ENCODE measurements at places on chromosomes 16 and 17.

GRCh38 chr17:7282752-7283321 is 1.3 kb downstream of the SLC2A4 start:
- DNase-seq, result no peak

- no peak for DNase-seq
Measured at GRCh38 chr16:66618588-66619375, 14.3 kb downstream of the CMTM3 start.

DNA sequence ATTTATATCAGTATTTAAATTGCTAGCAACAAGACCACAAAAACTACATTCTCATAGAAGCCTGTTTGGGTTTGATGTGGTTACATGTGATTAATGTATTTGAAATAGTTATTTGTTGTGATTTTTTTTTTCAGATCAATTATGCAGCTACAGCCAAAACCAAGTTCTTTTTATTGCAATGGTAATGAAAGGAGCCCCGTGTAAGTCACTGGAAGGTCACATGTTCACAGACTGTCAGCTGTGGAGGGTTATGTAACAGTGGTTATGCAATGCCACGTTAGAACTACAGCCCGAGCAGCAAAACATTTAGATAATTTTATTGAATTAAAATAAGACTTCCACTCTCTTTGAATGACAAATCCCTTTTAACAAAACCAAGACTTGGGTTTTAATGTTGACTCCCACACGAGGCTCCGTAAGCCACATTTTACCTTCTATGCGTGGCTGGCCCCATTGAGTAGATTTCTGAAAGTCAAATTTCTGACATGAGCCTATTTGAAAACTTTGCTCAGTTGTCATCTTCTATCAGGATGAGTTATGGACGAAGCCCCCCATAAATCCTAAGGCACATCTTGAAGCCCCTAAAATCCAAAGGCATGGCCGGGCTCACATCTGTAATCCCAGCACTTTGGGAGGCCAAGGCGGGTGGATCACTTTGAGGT is 41.8 kb upstream of the SEC14L1 start:
- DNase-seq, result no peak

DNA sequence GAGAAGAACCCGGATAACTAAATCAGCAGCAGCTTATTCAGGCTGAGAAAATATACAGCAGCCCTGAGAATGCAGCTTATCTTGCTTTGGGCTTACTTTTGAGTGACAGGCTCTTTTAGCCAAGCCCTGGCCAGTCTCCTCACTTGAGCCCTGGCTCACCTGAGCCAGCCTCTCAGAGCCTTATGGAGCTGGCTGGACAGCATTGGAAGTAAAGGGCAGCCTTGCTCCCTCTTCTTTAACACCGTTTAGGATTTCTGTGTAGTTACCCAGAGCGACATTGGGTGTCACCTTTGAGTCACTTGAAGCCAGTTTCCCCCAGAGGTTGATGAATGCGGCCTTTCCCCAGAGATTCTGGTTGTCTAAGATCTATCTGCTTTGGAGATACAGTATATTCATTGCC is 7.7 kb upstream of the NPIPB2 start:
- no peak for DNase-seq

DNA sequence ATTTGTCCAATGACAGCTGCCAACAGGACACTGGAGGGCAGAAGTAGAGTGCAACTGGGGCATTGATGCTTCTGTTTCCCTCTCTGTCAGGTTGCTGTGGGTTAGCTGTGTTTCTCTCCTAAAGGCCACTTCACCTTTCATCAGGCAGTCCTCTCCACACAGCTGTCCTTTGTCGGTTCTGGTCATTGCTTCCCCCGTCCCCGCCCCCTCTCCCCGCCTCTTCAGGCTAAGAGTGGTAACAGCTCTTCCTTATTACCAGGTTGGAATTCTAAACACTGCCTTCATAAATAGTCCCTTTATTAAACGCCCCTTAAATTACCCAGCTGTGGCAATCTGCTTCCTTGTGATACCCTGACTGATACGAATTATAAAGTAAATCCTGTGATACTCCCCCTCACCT is 31.8 kb upstream of the NSRP1 start:
- no peak for DNase-seq

GRCh38 chr17:64133546-64134215 is 3.7 kb upstream of the ERN1 start:
- DNase-seq, result no peak

- DNase-seq, result no peak
Measured at GRCh38 chr17:753418-753817, 1.4 kb upstream of the GEMIN4 start.

GRCh38 chr16:66695935-66696668 is 441 bp downstream of the CMTM4 start:
- no peak for DNase-seq

- no peak for DNase-seq
Measured at GRCh38 chr17:36001110-36001771, at the start of gene CCL15. Gene CCL15 (minus strand): TSS chr17:36001553. CDS start chr17:36001492, 61 bp downstream.

- DNase-seq, result no peak
Measured at GRCh38 chr16:58415003-58415402, 22.7 kb downstream of the GINS3 start.

- no peak for DNase-seq
Measured at GRCh38 chr16:62516001-62516400, 479.8 kb upstream of the CDH8 start.

- no peak for DNase-seq
Measured at GRCh38 chr17:28811651-28812090, 30.9 kb downstream of the FAM222B start.

DNA sequence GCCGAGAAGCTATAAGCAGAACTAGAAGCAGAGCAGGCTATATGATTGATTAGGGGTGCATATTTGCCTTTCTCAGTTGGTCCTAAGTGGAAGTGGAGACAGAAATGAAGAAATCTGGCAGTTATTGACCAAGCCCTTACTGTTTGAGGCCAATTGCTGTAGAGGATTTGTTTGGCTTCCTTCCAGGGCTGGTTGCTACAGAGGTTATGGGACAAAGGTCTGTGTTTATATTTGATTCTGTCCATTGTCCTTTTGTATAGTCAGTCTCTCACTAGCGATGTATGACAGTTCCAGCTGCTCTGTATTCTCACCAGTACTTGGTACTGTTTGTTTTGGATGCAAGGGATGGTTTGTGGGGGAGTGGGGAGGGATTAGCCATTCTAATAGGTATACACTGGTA is 7.3 kb upstream of the ALOX15 start:
- DNase-seq, result no peak

- DNase-seq, result no peak
Measured at GRCh38 chr16:88295671-88296436, 86.9 kb upstream of the ZNF469 start.

DNA sequence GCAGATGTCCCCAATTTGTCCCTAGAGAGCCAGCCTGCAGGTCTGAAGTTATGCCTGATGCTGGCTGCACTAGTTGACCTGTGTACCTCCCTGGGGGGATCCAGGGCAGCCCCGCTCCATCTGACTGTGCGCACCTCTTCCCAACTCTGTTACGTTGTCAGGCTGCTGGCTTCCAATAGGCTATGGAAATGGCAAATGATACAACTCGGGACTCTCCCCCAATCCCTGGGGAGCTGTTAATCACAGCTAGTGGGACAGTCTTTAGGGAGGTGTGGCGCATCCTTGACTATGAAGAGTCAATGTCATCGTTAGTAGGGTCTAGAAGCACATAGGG is 30.1 kb downstream of the GPRC5B start:
- DNase-seq, result no peak

DNA sequence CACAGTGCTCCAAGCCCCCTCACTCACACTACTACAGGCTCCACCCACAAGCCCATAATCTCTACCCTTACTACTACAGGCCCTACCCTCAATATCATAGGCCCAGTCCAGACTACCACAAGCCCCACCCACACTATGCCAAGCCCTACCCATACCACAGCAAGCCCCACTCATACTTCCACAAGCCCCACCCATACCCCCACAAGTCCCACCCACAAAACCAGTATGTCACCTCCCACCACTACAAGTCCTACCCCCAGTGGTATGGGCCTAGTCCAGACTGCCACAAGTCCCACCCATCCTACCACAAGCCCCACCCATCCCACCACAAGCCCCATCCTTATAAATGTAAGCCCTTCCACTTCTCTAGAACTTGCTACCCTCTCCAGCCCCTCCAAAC is 13.8 kb downstream of the RIPOR1 start:
- no peak for DNase-seq

- no peak for DNase-seq
Measured at GRCh38 chr17:1076982-1077302, 80.0 kb downstream of the TIMM22 start.

- DNase-seq, result no peak
Measured at GRCh38 chr17:45233423-45233924, 11.8 kb downstream of the FMNL1 start.

DNA sequence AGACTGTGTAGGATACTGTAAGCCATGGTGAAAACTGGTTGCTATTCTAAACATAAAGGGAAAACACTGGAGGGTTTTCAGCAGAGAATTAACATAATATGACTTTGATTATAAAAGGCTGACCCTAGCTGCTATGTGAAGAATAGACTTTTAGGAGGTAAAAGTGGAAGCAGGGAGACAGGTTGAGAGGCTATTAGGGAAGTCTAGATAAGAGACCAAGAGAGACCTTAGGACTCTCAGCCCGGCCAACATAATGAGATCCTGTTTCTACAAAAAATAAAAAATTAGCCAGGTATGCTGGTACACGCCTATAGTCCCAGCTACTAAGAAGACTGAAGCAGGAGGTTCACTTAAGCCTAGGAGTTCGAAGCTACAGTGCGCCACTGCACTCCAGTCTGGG is 393.2 kb upstream of the PMFBP1 start:
- no peak for DNase-seq

- DNase-seq, result no peak
Measured at GRCh38 chr17:61783556-61784304, 79.6 kb downstream of the BRIP1 start.

DNA sequence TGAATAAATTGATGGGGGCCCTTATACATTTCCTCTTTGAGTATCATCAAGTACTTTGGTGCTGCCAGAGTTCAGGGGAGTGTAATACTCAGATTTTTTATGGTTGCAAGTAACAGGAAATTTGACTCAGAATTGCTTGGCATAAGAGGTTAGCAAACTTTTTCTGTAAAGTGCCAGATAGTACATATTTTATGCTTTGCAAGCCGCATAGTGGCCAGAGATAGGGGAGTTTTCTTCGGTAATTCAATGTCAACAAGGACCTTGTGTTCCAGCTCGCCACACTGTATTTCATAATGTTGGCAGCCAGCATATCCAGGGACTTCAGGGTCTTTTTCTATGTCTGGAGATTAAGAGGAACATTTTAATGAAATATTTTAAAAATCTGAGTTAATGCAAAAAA is 51.0 kb upstream of the MARCHF10 start:
- no peak for DNase-seq

DNA sequence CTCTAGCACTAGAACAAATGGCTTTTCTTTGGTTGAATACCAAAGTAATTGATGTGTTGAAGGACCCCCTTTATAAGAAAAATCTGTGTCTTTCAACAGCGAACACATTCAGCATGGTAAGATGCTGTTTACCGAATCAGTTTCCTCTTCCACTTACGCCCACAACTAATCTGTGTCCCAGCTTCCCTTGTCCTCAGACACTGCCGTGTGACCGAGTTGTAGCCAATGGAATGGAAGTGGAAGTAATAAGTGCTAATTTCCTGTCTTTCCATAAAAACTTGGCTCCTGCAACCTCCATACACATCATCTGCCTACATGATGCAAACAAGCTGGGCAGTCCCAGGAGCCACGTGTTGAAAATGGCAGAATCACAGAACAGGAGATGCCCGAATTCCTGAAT is 10.4 kb downstream of the CDIPT start:
- DNase-seq, result no peak

All from activated CD4-positive, CD25-positive, alpha-beta regulatory T cell (primary cell).